ENCODE measurements at places on chromosomes 3 and 15.

GRCh38 chr3:33145901-33146580, 32.2 kb downstream of the CRTAP start:
- DNase-seq: no peak

- DNase-seq: no peak
Measured at GRCh38 chr3:124605781-124606579, 124.3 kb upstream of the UMPS start.

- peak; percentile 31 for DNase-seq
Measured at GRCh38 chr15:59247364-59247763, 40.7 kb downstream of the LDHAL6B start.

DNA sequence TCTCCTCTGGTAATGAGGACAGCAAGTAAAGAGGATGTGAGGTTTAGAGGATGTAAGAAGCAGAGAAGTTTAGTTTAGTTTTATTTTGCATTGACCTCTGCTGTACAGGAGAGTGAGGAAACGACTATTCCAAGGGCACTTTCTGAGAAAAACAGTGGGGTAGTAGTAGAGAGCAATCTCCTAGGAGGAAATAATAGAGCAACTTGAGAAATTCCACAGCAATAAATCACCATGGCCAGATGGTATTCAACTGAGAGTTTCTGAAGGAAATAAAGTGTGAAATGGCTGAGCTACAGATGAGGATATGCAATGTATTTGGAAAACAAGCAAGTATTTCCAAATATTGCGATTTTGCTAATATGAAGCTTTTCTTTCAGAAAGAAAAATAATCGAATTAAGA, 118.9 kb downstream of the DPH6 start:
- no peak for DNase-seq

DNA sequence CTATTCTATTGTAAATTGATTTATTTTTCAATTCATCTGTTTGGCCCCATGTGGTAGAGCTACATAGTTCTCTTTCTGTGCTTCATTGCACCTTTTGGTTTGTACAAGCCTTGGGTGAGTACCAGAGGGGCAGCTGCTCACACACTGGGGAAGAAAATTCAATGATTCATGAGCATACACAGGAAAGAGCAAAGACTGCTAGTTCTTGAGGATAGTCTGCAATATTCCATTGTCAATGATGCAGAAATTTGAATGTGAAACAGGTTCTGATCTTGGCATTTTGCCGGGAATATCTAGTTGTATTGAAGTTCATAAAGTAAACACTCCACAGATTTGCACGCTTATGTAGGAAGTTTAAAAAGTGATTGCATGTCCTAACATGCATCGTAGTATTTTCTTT, 304.6 kb downstream of the NAALADL2 start:
- DNase-seq: no peak

GRCh38 chr3:2156244-2156847, 57.7 kb downstream of the CNTN4 start:
- DNase-seq: no peak

DNA sequence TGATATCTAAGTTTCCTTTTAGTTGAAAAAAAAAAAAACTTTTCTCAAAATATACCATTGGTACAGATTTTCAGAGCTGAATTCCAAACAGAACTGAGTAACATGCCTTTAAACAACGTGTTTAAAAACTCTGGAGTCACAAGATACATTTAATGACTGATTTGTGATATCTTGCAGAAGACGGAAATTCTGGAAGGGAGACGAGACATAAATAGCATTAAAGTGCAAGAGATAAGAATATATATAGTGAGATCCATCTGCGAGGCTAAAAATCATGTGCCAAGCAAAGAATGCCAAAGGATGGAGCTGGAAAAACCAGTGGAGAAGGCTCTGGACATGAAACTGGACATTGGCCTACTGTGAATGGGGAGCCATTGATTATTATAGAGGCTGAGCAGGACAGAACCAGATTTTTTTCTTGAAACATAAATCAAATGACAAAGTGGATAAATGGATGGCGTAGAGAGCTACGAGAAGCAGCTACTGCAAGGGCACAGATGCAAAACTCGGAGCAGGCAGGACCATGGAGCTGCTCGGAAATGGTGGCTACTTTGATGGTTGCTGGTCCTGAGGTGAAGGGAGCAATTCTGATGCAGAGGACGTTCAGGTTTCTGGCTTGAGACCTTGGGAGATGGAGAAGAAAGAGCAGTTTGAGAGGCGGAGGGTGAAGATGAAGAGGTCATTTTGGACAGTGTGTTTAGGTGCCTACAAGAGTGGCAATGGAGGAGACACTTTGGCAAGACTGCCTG, 88.8 kb downstream of the CPN2 start:
- DNase-seq: no peak
